ENCODE measurements at places on chromosomes 12 and 14. TPM values are rescaled to one million over a fixed set of nuclear protein-coding genes. Genes with fewer than 3 reads are reported as not detected.

DNA sequence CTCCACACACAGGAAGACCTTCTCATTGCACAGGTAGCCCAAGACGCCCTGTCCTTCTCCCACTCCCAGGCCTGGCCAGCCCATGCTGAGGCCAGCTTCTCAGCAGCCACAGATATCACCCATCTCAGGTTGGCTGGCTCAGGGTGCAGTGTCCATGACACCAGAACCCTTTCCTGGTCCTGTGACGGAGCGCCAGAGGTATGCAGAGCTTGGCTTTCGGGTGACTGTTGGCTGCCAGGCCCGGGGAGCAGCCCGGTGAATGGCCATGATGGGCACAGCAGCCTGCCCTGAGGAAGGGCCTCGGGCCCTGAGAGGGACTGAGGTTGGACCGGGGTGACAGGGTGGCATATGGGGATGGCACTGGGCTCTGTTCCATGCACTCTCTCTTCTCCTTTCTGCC lies 173.4 kb downstream of the TSPAN9 start:
- DNase-seq = no peak

GRCh38 chr12:106954462-106955376 lies 988 bp upstream of the TMEM263 start:
- DNase-seq = peak; percentile 8

- peak; percentile 39 for DNase-seq
Observed at GRCh38 chr12:85575120-85576096, 260.8 kb downstream of the RASSF9 start.

DNA sequence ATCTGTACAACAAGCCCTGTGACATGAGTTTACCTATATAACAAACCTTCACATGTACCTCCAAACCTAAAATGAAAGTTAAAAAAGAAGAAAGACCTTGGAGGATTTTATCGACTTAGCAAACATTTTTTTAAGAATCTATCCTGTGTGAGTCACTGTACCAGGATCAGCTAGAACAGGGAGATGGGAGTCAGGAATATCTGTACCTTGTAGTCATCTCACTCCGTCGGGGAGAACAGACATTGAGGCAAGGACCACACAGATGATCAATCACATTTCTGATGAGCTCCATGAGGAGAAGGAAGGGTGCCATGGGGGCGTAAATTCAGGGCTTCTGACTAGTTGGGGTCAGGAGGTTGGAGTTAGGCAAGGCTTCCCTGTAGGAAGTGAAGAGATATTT lies 310.6 kb downstream of the VRK1 start:
- DNase-seq = no peak

DNA sequence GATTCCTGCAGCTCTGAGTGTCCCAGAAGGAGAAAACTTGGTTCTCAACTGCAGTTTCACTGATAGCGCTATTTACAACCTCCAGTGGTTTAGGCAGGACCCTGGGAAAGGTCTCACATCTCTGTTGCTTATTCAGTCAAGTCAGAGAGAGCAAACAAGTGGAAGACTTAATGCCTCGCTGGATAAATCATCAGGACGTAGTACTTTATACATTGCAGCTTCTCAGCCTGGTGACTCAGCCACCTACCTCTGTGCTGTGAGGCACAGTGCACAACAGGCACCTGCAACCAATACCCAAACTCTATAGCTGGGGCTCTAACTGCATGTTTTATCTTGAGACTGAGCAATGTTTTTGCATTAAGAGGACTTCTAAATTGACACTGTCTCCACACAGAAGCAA lies 379.2 kb upstream of the OR4E1 start:
- DNase-seq = peak; percentile 55

DNA sequence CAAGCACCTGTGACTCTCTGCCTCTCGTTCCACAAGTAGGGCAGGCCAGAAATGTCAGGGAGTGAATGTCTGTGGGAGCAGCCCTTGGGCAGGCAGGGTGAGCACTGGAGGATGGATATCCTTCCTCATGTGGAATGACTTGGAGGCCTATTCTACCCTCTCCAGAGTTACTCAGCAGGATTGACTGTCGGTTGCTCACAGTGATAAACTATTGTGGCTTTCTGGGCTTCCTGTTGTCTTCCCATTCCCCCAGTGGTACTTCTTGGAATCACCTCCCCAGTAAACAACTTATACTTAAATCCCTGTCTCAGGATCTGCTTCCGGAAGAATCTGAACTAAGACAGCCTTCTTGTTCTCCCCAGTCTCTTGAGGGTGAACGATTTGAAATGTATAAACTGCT lies 79.6 kb upstream of the MANSC4 start:
- DNase-seq = no peak

DNA sequence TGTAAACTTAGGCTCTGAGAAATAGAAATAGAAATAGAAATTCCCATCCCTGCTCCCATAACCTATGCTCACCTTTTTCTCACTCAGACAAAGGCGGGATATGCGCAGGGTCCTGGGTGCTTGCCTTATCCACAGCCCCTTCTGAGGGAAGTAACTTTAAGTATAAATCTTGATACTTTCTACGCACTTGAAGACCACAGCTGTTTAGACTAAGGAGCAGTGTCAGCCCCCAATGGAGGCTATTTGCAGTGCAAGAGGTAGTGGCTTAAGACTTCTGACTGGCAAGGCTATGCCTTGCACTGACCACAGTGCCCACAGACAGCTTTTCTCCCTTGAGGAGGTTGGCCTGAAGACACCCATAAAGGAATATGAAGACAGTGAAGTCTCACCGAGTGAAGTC lies 35.2 kb downstream of the ASCL1 start:
- no peak for DNase-seq

- DNase-seq = no peak
Observed at GRCh38 chr14:96579855-96580254, 77.7 kb downstream of the PAPOLA start.

DNA sequence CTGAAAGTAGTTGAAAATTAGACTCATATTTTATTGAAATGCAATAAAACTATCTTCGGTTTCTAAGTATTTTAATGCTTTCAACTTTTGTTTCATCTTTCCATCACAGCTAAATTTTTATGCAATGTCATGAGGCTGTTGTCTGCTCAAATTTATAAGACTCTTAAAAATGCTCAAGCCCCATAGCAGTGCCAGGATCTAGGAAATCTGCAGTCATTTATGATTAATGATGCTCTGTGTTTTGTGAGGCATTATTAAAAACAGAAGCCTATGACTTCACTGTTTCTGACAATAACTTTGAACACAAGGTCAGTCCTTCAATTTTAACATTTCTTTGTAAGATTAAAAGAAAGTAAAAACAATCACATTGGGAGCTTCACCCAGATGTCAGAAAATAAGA lies 112.5 kb downstream of the ALX1 start:
- DNase-seq = no peak

GRCh38 chr12:109571773-109572505 lies 1.4 kb downstream of the MMAB start:
- DNase-seq = no peak

DNA sequence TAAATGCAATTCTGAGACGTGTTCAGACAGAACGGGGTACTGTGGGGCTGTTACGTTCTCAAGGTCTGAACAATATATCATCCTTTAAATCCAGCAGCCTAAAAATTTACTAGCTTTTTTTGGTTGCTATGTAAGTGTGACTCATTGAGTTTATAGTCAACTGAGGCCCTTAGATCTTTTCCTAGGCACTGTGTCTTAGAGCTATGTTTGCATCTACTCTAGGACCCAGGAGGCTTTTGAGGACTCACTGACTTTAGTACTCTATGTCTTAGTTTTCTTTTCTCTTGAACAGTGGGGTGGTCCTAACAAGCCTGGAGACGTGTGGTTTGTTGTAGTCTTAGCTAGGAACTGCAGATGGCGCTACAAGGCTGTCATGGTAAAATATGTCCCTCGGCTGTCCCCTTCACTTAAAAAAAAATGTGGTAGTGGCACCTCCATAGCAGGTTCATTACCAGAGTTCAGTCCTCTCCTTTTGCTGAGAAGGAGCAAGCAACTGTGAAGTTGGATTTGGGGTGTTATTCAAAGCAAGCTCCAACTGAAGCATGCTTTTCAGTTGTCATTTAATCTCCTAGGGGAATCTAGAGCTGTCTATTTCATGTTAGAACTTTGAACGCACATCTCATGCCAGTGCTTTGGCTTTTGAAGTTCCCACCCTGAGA lies 8.7 kb upstream of the SPATS2 start:
- peak; percentile 75 for DNase-seq

DNA sequence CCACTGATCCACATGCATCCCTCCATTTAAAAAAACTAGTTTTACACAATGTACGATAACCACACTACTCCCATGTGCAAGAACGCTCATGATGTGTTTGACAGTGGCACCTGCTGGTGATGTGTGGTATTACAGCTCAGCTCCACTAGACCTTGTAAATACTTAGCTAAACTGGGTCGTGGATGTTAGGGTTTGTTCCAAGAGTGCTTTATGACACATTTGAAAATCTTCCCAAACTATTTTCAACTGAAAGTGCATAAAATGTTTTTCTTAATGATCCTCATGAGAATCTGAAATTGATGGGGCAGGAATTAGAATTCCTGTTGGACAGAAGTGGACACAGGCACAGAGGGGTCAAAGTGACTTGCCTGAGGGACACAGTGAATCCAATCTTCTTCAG lies 99.2 kb downstream of the SCARB1 start:
- DNase-seq = peak; percentile 70

- no peak for DNase-seq
Observed at GRCh38 chr12:647385-648085, 15.7 kb downstream of the NINJ2 start.

CYP46A1 gene
- 0.10 TPM for total RNA-seq

NUMB gene
- 26.4 TPM for total RNA-seq
